ENCODE measurements at places on chromosomes 4 and X. TPM values are rescaled to one million over a fixed set of nuclear protein-coding genes. Genes with fewer than 3 reads are reported as not detected.
A peak's percentile ranks its signal among the peaks of the same experiment; 100 is the strongest.

COL25A1 gene
- 3.5 TPM for total RNA-seq

SPON2 gene
- total RNA-seq = 31.6 TPM

GPR78 gene
- total RNA-seq = 0.28 TPM

RHOXF1 gene
- total RNA-seq = not detected

SATL1 gene
- not detected for total RNA-seq

NPY5R gene
- not detected for total RNA-seq

WDR45 gene
- 48.1 TPM for total RNA-seq

KIAA0232 gene
- 27.0 TPM for total RNA-seq

ZNF827 gene
- total RNA-seq = 27.4 TPM

CDS1 gene
- total RNA-seq = 32.7 TPM

AMTN gene
- 0.51 TPM for total RNA-seq

UGT2B10 gene
- not detected for total RNA-seq

GRCh38 chr4:154189346-154189745 is 302.3 kb downstream of the DCHS2 start:
- H3K27ac ChIP-seq = no peak overlapping the region
- no peaks in the 10 kb centered on the region for H3K36me3 ChIP-seq
- no peaks in the 10 kb centered on the region for H3K27me3 ChIP-seq
- no peaks in the 10 kb centered on the region for H3K4me1 ChIP-seq

DNA sequence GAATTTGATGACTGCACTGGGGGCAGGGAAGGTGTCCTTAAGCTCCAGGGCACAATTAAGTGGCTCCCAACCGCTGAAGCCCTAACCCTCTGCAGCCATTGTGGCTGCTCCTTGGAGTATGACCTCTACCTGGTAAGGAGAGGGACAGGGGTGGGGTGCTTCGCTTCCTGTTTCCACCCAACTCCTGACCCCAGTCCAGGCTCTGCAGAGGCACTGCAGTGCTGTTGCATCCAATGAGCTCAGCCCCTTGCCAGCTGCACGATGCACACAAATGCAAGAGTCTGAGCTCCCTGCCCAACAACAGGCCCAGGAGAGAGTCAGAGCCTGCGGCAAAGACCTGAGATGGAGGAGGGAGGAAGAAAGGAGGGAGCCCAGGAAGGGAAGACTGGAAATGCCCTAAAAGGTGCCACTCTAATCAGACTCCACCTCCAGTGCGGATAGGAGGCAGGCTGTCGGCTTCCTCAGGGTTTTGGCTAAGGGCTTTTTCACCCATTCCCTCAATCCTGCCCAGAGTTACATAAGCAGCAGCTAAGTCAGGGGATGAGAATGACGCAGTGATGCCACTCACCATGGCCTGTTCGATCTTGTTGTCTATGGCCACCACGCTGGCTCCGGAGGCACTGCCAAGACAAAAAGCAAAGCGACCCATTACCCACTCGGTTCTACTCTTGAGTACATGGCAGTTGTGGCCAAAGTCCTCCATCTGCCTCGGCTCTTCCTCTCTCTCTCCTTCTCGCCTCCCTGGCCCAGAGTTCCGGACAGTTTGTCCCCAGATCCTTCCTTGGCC is 60.1 kb downstream of the TSC22D3 start:
- no peaks in the 10 kb centered on the region for H3K27me3 ChIP-seq
- H3K36me3 ChIP-seq = peaks cover 3% of the 10 kb centered on the region
- peak overlapping the region; percentile 99 for H3K27ac ChIP-seq
- H3K4me3 ChIP-seq = peak overlapping the region; percentile 76
- peaks cover 47% of the 10 kb centered on the region for H3K4me1 ChIP-seq

GRCh38 chrX:123665197-123665596 is 67.7 kb downstream of the THOC2 start:
- H3K27me3 ChIP-seq = no peaks in the 10 kb centered on the region
- peaks cover 5% of the 10 kb centered on the region for H3K36me3 ChIP-seq
- no peak overlapping the region for H3K27ac ChIP-seq
- DNase-seq = no peak
- H3K4me1 ChIP-seq = no peaks in the 10 kb centered on the region

- H3K4me3 ChIP-seq = no peak overlapping the region
- H3K36me3 ChIP-seq = no peaks in the 10 kb centered on the region
- no peak overlapping the region for H3K27ac ChIP-seq
- H3K27me3 ChIP-seq = peaks cover 19% of the 10 kb centered on the region
- no peaks in the 10 kb centered on the region for H3K4me1 ChIP-seq
- no peak for DNase-seq
These were observed 192.7 kb upstream of the S100G start for GRCh38 chrX:16457239-16457638.

DNA sequence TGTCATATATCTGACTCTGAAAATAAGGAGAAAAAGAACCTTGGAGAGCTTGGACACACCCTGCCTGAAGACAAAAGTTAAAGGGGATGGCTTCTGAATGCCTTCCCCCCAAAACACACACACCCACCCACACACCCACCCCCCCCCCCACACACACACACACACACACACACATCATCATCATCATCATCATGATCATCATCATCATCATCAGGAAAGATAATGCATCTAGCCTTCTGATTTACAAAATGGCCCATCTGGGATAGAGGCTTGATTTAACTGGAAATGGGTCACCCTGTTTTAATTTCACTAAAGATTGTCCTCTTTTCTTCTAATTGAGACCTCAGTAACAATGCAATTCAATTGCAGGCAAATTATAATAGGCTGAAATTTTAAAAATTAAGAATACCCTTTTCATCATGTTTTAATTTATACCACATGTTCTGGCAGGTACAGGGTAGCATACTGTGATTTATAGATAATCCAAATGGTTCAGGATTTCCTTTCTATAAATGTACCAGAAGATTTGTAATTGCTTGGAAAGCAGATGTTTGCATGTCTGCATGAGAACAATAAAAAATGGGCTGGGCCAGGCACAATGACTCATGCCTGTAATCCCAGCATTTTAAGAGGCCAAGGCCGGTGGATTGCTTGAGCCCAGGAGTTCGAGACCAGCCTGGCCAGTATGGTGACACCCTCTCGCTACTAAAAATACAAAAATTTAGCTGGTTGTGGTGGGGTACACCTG is 56.5 kb downstream of the TRIM2 start:
- H3K27ac ChIP-seq = no peak overlapping the region
- H3K4me1 ChIP-seq = no peaks in the 10 kb centered on the region
- DNase-seq = no peak
- H3K27me3 ChIP-seq = no peaks in the 10 kb centered on the region
- no peaks in the 10 kb centered on the region for H3K36me3 ChIP-seq

GRCh38 chr4:2135083-2135482 is 76.0 kb downstream of the NAT8L start:
- no peak overlapping the region for H3K27ac ChIP-seq
- no peaks in the 10 kb centered on the region for H3K4me1 ChIP-seq
- no peak overlapping the region for H3K4me3 ChIP-seq
- H3K27me3 ChIP-seq = no peaks in the 10 kb centered on the region

GRCh38 chrX:18220786-18221185 is at the start of gene BEND2:
Gene BEND2 (minus strand): TSS chrX:18220886. CDS start chrX:18220750, 136 bp downstream.
- no peaks in the 10 kb centered on the region for H3K4me1 ChIP-seq
- H3K4me3 ChIP-seq = no peak within 1 kb of the TSS
- no peak within 1 kb of the TSS for H3K27ac ChIP-seq
- H3K36me3 ChIP-seq = no peaks in the 10 kb centered on the region
- no peak for DNase-seq

DNA sequence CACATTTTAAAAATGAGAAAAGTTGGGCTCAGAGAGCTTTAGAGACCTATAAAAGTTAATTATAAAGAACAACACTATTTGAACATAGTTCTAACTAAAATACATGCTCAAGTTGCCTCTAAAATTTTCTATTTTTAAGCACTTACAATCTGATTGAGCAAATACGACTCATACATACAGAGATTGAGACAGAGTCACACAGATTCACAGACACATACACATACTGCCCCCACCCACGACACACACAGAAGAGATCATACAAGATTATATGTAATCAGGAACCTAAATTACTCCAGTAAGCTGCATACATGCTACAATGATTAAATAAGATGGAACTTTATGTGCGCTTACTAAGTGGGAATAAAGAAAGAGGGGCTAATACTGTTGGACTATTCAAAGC is 2.7 kb upstream of the ASB5 start:
- no peak overlapping the region for H3K27ac ChIP-seq
- no peaks in the 10 kb centered on the region for H3K27me3 ChIP-seq
- DNase-seq = no peak
- H3K4me1 ChIP-seq = no peaks in the 10 kb centered on the region
- H3K36me3 ChIP-seq = no peaks in the 10 kb centered on the region
- no peak overlapping the region for H3K4me3 ChIP-seq

DNA sequence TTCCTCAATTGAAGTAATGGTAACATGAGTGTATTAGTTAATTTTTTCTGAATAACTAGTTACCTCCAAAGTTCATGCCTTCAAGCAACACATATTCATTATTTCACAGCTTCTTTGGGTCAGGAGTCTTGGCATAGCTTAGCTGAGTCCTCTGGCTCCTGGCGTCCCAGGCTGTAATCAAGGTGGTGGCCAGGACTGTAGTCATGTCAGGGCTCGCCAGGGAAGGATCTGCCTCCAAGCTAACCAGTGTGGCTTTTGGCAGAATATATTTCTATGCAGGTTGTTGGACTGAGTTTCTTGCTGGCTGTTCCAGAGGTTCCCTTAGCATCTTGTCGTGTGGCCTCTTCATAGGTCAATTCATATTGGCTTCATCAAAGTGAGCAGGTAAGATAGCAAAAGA is 10.0 kb upstream of the HS3ST1 start:
- H3K27ac ChIP-seq = no peak overlapping the region
- no peaks in the 10 kb centered on the region for H3K27me3 ChIP-seq
- no peaks in the 10 kb centered on the region for H3K36me3 ChIP-seq
- peaks cover 4% of the 10 kb centered on the region for H3K4me1 ChIP-seq

- DNase-seq = no peak
- H3K36me3 ChIP-seq = no peaks in the 10 kb centered on the region
- peaks cover 15% of the 10 kb centered on the region for H3K27me3 ChIP-seq
- H3K4me3 ChIP-seq = no peak overlapping the region
These were observed 36.6 kb downstream of the FHL1 start for GRCh38 chrX:136183917-136184316.

GRCh38 chr4:151955721-151956380 is 195.0 kb upstream of the GATB start:
- no peak for DNase-seq
- no peaks in the 10 kb centered on the region for H3K27me3 ChIP-seq
- H3K4me3 ChIP-seq = no peak overlapping the region
- H3K36me3 ChIP-seq = no peaks in the 10 kb centered on the region

DNA sequence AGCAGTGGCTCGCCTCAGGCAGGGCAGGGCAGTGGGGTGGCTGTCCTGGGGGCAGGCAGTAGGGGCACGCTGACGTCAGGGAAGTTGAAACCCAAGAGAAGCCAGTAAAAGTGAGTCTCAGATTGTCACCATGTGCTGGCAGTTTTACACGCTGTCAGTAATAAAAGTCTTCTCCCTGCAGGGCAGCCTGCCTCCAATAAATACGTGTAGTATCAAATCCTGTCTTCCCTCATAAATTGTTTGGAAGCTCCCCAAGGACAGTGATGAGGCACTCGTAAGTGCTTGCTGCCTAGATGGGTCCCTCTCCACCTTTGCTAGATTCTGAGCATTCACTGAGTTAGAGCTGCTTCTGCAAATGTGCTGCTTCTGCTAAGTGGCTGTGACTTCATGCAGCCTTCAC is 60.8 kb upstream of the MSANTD1 start:
- H3K4me3 ChIP-seq = no peak overlapping the region
- no peaks in the 10 kb centered on the region for H3K27me3 ChIP-seq
- DNase-seq = no peak
- no peaks in the 10 kb centered on the region for H3K4me1 ChIP-seq
- H3K36me3 ChIP-seq = peaks cover 25% of the 10 kb centered on the region
- H3K27ac ChIP-seq = no peak overlapping the region

DNA sequence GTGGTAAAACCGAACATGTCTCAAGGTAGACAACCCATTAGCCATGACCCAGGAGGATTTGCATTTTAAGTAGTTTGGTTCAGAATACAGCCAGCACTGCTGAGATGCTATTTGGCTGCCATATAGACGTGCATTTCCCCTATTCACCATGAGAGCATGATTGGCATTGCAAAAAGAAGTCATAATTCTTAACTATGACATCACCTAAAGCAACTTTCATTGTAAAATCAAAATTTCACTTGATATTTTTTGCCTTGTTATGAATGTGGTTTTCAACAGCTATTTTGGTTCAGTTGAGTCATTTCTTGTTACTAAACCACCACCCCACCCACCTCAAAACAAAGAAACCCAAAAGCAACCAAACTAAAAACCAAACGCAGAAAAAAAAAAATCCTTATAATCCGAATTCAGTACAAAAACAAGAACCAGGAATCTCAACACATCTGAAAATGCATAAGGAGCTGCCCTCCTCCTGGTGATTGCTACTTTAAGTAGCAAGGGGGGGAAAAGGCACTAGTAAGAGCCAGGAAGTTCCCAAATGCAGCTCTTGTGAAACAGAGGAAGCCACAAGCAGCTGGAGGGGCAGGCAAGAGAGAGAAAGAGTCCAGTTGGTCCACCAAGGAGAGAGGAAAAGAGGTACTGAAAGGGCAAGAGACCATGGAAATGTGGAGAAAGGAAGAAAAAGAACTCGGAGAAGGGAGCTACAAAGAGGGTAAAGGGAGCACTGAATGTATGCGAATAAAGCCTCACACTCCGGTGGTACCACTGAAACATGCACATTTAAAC is 3.1 kb downstream of the SLITRK4 start:
- H3K4me3 ChIP-seq = no peak overlapping the region
- peaks cover 4% of the 10 kb centered on the region for H3K4me1 ChIP-seq
- no peak overlapping the region for H3K27ac ChIP-seq
- peaks cover 23% of the 10 kb centered on the region for H3K27me3 ChIP-seq
- no peaks in the 10 kb centered on the region for H3K36me3 ChIP-seq

DNA sequence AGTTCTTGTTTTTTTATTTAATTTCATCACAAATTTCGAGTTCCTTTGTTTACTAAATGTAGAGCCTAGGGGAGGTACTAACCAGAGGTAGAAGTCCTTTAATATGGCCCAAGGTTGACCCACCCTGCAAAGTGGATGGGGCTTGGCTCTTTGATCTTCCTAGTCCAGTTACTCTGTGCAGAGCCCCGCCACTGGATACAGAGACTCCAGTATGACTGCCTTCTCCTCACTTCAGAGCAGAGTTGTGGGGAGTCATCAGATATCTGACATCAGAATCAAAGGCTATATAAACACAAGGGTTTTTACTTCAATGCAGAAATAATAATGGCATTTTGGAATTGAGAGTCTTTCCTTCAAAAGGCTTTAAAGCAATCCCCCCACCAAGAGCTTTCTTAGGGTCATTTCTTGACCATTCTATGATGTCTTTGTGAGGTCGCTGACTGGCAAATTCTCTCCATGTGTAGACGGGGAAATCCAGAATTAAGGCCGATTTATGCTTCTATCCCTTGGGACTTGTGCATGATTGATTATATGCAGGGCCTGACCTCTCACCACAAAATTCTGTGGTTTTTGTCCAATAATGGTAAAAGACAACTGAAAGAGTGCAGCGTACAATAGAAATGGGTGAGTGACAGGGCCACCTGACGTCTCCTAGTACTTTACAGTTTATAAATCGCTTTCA is 88.3 kb upstream of the CITED1 start:
- no peak overlapping the region for H3K4me3 ChIP-seq
- H3K27ac ChIP-seq = no peak overlapping the region
- no peaks in the 10 kb centered on the region for H3K36me3 ChIP-seq

GRCh38 chrX:28498658-28499057 is 88.6 kb upstream of the IL1RAPL1 start:
- no peaks in the 10 kb centered on the region for H3K4me1 ChIP-seq
- no peak overlapping the region for H3K27ac ChIP-seq
- no peak for DNase-seq
- no peaks in the 10 kb centered on the region for H3K36me3 ChIP-seq

- H3K36me3 ChIP-seq = no peaks in the 10 kb centered on the region
- H3K27me3 ChIP-seq = no peaks in the 10 kb centered on the region
- peaks cover 11% of the 10 kb centered on the region for H3K4me1 ChIP-seq
- H3K4me3 ChIP-seq = no peak overlapping the region
These were observed 27.6 kb upstream of the BCORL1 start for GRCh38 chrX:129954804-129955203.

- H3K36me3 ChIP-seq = no peaks in the 10 kb centered on the region
- no peaks in the 10 kb centered on the region for H3K4me1 ChIP-seq
- H3K27ac ChIP-seq = no peak overlapping the region
These were observed 25.2 kb downstream of the BMX start for GRCh38 chrX:15525664-15526416.
